ENCODE measurements at places on chromosomes 16 and 17.
A peak's percentile ranks its signal among the peaks of the same experiment; 100 is the strongest.

- no peak for DNase-seq
Observed at GRCh38 chr17:19610879-19611278, 37.7 kb upstream of the ALDH3A2 start.

DNA sequence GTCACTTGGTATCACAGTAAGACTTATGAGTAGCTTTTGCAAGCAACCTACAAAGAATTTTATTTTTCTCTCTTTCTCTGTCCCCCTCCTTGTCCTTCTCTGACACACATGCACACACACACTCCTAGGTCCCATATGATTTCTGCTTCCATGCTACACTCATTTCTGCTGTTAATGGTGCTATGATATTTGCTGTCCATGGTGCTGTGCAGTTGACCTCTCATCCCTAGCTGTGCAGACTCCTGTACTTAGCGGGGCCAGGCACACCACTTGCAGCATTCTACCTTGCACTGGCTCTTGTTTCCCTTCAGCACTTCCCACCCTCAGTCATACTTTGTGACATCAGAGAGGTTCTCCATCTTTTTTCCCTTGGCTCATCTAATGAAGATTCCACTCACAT is 158.9 kb upstream of the CNTNAP4 start:
- DNase-seq: no peak

DNA sequence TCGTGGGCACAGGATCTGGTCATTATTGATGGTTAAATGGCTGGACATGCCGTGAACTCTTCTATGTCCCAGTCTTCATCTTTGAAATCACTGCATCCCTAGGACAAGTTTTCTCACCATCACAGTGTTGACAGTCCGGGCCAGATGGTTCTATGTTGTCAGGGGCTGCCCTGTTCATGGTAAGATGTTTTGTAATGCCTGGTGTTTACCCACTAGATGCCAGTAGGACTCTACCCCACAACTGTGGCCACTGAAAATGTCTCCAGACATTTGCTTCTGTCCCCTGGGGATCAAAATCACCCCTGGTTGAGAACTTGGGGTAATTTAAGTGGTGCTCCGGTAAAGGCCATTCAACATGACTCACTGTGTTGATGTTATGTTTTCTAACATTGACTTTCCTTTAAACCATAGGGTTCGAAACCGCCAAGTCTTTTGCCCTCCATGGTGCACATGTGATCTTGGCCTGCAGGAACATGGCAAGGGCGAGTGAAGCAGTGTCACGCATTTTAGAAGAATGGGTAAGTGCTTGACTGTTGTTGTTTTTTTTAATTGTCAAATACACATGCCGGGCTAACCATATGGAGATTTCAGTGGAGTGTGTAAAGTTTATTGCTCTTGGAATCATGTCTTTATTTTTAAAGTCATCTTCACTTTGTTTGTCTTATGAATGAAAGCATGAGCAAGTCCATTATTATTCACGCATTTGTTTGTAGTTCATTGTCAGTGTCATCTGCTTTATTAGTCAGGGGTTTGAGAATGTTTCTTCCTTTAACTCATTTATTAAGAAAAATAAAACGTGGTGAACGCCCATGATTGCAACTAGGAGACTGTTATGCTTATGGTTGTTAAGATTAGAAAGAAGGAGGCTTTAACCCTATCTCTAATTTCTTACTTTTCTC is 64.6 kb downstream of the WWOX start:
- DNase-seq: no peak

GRCh38 chr16:84988328-84989080 is 22.8 kb downstream of the ZDHHC7 start:
- no peak for DNase-seq

DNA sequence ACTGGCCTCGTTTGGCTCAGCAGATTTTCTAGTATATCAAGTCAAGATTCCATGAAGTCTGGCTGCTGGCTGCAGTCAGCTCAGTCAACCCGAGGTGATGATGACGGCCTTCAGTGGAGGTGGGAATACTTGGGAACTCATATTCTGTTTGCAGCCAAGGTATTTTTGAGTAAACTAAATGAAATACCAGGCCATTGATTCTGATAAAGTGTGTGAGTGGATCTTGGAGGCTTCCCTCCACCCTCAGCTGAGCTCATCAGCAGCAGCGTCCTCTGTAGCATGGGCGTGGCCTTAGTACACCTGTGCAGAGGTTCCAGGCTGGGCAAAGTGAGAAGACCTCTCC is 22.0 kb upstream of the TACO1 start:
- DNase-seq: no peak

GRCh38 chr16:9138731-9139501 is 47.5 kb downstream of the HAPSTR1 start:
- peak; percentile 13 for DNase-seq

Measured in DMS153 (cell line).